SK-MEL-5 (cell line): ENCODE measurements at places on chromosomes 6 and 20. TPM values are rescaled to one million over a fixed set of nuclear protein-coding genes. Genes with fewer than 3 reads are reported as not detected.

Gene CD83
- 43.0 and 43.5 TPM in 2 replicates for total RNA-seq

Gene VWA7
- total RNA-seq = not detected in 2 replicates

Gene CCN5
- 0.45 and 0.85 TPM in 2 replicates for total RNA-seq

Gene PANK2
- 62.8 and 63.7 TPM in 2 replicates for total RNA-seq

Gene LTB
- not detected in 2 replicates for total RNA-seq

Gene LPA
- total RNA-seq = not detected in 2 replicates

Gene SNAI1
- 0.13 and 0.40 TPM in 2 replicates for total RNA-seq

Gene USP49
- total RNA-seq = 0.85 and 1.8 TPM in 2 replicates

Gene TSPO2
- not detected in 2 replicates for total RNA-seq
